Activated CD4-positive, alpha-beta T cell treated with anti-CD3 and anti-CD28 coated beads, Interleukin-2, amount 10 ng/mL, durations not matched to agents 7 days and 5 days (primary cell): ENCODE measurements at places on chromosomes 2 and 18. TPM values are rescaled to one million over a fixed set of nuclear protein-coding genes. Genes with fewer than 3 reads are reported as not detected.

ARHGEF33 gene
- not detected for total RNA-seq

CHRNA1 gene
- total RNA-seq = not detected

COL3A1 gene
- total RNA-seq = not detected

RAB27B gene
- total RNA-seq = 5.2 TPM

ANO7 gene
- total RNA-seq = 0.12 TPM

ZAP70 gene
- total RNA-seq = 302 TPM
